NCI-H2081 treated with DMSO at 0.1 percent for 48 hours (cell line): ENCODE measurements at places on chromosomes 7 and 10.

- no peak for DNase-seq
These were observed at the start of gene TTYH3 for GRCh38 chr7:2631946-2632732. TTYH3 (plus strand) TSS chr7:2631986; CDS start chr7:2632156, 170 bp downstream.

DNA sequence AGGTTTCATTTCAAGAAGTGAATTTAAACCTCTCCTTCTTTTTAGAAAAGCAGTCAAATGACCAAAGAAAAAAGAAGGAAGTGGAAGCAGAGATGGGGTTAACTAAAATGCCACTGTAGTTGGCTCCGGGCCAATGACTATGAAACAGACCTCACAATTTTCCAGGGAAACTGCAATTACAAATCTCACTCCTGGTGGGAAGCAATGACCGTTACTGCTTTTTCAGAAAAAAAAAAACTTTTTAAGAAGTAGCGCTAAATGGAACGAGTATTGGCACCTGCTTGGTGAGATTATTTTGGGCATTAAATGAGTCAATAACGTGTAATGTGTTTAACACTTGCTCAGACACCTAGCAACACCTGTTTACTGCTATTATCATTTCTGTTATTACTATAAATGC, 1.2 kb downstream of the SFRP4 start:
- DNase-seq, result no peak

GRCh38 chr10:25604591-25604990, 329.4 kb upstream of the MYO3A start:
- DNase-seq, result no peak

GRCh38 chr7:134685250-134685649, 38.6 kb downstream of the BPGM start:
- DNase-seq, result no peak

DNA sequence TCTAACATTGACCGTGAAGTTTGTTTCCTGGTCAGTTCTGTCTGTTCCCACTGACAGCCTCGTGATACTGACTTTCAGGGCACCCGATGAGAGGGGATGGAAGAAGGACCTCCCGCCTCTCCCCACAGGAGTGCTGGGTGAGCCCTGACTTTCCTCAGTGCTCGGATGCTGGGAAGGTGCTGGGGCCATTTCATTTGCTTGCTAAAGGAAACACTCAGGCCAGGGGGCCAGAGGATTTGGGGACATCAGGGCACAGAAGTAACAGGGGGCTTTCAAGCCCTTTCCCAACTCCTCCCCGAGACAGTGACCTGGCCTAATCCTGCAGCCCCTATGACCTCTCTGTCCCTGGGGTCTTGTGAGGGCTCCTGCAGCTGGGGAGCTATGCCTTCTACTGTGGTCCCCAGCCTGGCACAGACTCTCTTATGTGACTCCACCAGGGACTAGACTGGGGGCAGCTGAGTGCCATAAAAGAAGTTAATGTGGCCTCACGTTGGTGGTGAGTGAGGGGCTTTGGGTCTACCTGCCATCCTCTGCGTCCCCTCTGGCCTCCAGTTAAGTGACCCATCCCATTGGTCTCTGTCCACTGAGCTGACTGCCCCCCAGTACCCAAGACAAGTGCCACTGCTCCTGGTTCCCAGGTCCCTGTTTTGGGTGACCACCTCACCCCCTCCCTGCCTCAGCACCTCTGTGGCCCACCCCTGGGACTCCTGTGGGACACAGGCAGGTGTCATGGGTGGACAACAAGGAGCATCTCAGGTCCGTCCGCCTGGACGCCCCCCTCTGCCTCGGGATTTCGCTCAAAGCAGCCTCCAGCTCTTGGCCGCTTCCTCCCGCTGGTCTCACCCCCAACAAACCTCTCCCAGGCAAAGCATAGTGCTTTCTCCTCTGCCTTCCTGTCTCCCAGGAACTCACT, 33.4 kb upstream of the HSPA12A start:
- DNase-seq, result no peak

GRCh38 chr7:116771640-116772039, 90.7 kb upstream of the CAPZA2 start:
- DNase-seq, result no peak

GRCh38 chr7:38438970-38439369, 165.5 kb upstream of the TARP start:
- no peak for DNase-seq

- no peak for DNase-seq
These were observed 493.1 kb downstream of the XPNPEP1 start for GRCh38 chr10:109430043-109430760.

DNA sequence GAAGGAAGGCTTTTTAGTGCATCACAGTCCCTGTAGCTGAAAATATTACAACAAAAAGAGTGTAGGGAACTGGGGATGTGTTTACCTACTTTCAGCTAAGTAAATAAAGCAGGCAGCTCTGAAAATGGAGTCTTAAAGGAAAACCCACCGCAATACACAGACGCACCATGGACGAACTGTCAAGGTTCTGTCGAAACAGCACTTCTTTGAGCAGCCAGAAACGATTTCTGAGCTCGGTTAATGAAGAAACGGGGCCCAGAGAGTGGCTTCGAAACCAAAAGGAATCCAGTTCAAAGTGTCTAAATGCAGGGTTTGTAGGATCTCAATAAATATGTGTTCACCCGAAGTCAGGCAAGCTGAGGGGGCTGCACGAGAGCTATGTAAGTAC, 275.4 kb upstream of the NEBL start:
- no peak for DNase-seq

GRCh38 chr7:94391726-94392392, 2.8 kb upstream of the COL1A2 start:
- no peak for DNase-seq

DNA sequence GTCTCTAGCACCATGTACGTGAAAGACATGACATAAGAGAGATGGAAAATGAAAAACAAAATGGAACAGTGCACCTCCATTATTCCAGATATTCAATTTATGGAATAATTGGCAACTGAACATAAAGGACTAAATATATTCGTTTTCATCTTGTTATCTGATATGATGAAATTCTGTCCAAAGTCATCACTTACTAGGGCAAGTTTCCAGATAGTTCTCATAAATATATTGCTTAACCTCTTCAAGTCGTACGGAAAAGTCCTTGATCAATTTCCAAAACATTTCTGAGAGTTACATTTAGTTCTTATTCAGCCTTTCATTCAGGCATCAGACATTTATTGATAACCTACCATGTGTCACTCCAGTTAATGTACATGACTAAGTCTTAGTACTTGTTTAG, 185.2 kb downstream of the HGF start:
- DNase-seq, result no peak

GRCh38 chr10:52454491-52454890, 140.4 kb downstream of the DKK1 start:
- DNase-seq, result no peak

DNA sequence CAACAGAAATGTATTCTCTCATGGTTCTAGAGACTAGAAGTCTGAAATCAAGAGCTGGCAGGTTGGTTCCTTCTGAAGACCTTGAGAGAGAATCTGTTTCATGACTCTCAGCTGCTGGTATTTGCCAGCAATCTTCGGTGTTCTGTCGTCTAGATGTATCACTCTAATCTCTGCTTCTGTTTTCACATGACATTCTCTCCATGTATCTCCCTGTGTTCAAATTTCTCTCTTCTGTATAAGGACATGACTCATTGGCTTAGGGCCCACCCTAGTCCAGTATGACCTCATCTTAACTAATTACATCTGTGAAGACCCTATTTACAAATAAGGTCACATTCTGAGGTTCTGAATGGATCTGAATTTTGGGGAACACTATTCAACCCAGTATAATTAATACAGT, 82.3 kb downstream of the ANKRD7 start:
- DNase-seq, result no peak

DNA sequence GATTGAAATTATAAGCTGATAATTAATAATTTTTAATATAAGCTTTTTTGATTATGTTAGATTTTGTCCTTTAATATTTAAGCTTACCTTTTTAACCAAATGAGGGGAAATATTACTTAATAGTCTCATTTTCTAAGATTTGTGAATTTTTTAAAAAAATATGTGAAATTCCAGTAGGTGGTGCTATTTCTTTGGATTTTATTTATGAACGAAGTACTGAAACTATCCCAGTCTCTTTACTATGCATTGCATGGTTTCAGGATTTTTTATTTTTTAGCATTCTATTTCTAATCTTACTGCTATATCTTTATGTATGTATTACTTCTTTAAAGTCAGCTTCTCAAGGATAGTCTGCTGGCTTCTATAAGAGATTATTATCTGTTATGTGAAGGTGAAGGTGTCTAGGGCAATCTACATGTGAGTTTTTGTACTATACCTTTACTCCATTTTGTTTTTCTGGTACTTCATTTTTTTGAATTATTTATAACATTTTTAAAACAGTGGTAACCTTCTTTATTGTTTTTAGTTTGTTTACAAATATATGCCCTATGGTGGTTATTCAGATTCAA, 78.3 kb downstream of the ATRNL1 start:
- DNase-seq, result no peak

DNA sequence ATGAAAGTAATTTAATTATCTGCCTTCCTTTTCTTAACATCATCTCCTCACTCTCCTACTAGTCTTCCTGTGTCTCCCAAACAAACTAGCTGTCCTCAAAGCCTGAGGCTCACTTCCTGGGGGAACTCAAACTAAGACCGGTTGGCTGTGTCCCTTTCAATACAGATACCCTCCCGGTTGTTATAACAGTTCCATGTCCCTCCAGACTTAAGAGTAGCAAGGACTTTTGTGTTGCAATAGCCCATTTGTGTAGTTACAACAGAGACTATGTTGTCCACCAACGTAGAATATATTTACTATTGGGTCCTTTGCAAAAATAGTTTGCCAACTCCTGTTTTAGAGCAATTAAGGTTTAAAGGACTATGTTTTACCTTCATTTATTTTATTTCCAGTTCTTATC, 8.6 kb upstream of the TARP start:
- no peak for DNase-seq

DNA sequence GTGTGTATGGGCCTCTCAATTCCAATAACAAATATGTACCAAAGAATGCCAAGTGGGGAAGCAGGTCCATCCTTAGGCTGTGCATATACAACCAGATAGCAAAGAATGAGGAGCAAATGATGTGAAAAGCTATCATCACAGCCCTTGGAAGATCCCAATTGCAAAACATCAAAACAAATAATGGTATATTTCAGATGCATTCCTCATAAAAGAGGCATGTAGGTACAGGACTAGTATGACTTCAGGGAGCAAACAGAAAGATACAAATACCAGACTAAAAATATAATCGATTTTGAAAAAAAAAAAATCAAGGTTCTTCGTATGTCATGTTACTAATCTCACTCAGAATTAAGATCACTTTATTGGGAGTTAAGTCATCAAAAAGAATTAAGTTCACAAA, 18.5 kb upstream of the SPOCK2 start:
- DNase-seq, result no peak

DNA sequence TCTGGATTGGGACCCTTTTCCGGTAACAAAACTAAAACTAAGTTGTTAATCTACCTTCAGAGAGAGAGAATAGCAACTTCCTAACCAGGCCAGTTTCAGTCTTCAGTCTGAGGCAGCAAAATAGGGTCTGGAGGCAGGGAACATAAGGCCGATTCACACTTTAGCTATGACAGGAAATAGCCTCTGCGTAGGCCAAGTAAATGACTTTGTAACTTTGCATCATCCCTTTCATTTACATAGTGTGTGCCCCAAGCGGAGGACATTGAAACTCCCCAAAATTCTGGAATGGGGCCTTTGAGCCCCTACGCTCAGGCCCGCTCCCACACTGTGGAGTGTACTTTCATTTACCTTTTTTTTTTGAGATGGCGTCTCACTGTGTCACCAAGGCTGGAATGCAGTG, 1.7 kb upstream of the UPP1 start:
- no peak for DNase-seq

DNA sequence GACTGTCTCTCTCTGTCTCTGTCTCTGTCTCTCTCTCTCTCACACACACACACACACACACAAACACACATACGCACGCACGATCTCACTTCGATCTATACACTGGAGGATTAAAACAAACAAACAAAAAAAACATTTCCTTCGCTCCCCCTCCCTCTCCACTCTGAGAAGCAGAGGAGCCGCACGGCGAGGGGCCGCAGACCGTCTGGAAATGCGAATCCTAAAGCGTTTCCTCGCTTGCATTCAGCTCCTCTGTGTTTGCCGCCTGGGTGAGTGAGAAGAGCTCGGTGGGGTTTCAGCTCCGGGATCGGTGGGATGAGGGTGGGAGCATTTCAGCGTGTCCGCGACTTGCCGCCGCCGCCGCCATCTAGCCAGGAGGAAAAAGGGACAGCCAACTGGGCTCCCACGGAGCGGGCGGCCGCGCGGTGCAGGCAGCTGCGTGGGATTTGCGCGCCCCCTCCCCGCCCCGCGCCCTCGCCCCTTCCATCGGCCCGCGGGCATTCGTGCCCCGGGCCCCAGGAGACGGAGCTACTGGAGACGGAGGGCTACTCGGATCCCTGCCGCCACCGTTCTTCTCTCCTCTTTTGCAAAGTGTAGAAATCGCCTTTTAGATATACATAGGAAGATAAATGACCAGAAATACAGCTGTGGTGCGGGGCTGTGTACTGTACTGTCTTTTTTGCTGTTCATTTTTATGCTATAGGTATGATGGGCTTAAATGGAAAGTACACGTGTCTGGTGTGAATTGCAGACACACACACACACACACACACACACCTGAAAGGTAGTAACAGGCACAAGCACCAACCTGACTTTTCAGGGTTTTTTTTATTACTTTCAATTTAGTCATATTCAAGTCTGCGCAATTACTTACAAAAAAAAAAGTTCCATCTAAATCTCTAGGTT, 581 bp downstream of the PTPRZ1 start:
- no peak for DNase-seq

- no peak for DNase-seq
These were observed 204.9 kb downstream of the CCDC3 start for GRCh38 chr10:12796401-12797160.

GRCh38 chr7:27375958-27376357, 133.4 kb downstream of the EVX1 start:
- no peak for DNase-seq

DNA sequence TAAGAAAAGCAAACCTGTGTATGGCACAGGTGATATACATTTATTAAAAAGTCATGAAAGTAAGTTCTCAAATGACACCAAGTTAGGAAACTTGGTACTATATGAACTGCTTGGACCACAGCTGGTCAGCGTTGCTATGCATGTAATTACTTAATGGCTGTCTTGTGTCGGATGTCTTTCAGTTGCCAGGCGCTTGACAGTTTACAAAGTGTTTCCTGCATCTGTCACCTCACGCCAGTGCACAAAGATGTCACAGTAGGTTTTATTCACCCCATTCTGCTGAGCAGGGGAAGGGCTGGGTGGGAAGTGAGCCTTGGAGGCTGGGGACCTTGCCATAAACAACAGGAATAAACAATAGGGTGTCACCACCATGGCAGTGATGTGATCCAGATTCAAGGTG, 35.8 kb downstream of the ADAM12 start:
- DNase-seq, result no peak

- no peak for DNase-seq
These were observed 266.0 kb downstream of the MAD1L1 start for GRCh38 chr7:1966631-1967200.
